ENCODE measurements at places on chromosomes 6 and 20.
A peak's percentile ranks its signal among the peaks of the same experiment; 100 is the strongest.

DNA sequence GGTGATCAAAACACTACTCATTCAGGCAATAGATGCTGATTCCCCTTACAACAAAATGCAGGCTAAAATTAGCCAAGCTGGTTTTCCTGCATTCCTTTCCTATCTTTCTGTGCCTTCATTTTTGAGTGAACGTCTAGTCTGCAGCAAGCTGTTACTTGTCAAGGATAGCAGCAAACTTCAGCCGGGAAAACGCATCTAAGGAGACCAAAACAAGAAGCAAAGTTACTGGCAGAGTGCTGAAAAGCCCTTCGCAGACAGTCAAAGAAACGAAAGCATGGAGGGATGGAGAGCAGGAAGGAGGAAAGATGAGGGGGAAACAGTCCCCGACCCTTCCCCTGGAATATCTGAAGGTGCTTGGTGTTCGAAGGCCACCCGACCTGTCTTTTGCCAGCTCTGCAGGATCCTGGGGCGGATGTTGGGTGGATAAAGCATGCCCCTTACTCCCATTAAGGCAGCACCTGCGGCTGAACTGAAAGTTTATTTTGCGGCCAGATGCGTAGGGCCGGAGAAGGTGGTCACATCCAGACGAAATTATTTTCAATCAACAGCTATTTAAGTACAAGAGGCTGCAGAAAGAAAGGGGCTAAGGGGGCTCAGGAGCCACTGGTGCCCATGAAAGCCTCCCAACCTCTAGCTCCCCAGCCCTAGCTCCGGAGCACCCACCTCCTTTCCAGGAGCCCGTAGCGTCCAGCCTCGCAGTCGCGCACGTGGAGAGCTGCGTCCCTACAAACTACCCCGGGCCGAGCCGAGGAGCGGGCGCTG is 538 bp downstream of the FERMT1 start:
- no peak for DNase-seq

DNA sequence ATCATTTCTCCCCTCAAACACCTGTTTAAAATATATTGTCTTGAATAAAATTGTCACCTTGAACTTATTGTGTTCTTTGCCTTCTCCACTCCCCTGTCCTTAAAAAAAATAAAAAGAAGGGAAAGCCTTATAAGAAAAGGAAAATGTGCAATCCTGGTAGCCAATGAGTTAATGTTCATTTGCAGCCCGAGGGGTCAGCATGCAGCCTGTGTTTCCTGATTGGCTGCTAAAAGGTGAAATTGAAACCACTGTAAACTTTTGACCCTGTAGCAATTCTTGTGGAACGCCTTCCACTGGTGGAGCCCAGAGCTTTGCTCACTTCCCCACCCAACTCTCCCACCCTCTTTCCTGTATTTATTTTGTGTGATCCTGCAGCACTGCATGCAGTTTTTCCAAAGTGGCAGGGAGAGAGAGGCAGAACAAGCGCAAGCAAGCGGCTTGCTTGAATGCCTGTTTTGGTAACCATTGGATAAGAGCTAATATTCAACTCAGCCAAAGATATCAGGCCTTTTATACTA is 74.9 kb downstream of the NCOA3 start:
- peak; percentile 45 for DNase-seq

GRCh38 chr6:150685860-150686259 is 86.2 kb downstream of the PLEKHG1 start:
- peak; percentile 54 for DNase-seq

- no peak for DNase-seq
Measured at GRCh38 chr6:44661221-44662008, 273.9 kb downstream of the CDC5L start.

GRCh38 chr6:2859185-2859700 is 17.6 kb upstream of the SERPINB1 start:
- DNase-seq: no peak

DNA sequence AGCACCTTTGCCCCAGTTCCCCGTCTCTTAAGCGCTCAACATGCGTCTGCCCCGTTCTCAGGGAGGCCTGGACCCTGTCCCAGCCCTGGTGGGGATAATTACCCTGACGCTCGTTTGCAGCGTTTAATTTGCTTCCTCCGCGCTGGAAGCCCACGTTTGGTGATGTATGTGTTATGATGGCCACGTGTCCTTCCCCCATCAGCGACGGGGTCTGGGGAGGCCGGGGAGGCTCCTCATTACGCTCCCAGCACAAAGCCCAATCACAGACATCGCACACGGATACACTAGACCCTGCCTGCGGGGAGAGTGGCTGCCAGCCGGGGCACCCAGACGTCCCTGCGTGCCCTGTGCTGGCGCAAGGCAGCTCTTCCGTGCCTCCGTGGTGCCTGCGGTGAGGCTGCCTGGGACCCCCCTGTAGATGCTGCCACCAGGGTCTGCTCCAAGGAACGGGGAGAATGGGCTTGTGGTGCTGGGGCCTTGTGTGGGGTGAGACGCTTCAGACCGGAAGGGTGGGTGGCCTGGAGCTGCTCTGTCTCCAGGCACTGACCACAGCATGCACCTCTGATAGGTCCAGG is 10.2 kb upstream of the CHRNA4 start:
- DNase-seq: no peak

GRCh38 chr6:75855052-75855451 is 106.0 kb downstream of the MYO6 start:
- DNase-seq: peak; percentile 60

GRCh38 chr20:41649489-41649888 is 31.3 kb upstream of the CHD6 start:
- DNase-seq: no peak

GRCh38 chr6:80174900-80175572 is 68.6 kb downstream of the BCKDHB start:
- DNase-seq: peak; percentile 14

- peak; percentile 47 for DNase-seq
Measured at GRCh38 chr6:82040405-82041221, 206.9 kb downstream of the IBTK start.

DNA sequence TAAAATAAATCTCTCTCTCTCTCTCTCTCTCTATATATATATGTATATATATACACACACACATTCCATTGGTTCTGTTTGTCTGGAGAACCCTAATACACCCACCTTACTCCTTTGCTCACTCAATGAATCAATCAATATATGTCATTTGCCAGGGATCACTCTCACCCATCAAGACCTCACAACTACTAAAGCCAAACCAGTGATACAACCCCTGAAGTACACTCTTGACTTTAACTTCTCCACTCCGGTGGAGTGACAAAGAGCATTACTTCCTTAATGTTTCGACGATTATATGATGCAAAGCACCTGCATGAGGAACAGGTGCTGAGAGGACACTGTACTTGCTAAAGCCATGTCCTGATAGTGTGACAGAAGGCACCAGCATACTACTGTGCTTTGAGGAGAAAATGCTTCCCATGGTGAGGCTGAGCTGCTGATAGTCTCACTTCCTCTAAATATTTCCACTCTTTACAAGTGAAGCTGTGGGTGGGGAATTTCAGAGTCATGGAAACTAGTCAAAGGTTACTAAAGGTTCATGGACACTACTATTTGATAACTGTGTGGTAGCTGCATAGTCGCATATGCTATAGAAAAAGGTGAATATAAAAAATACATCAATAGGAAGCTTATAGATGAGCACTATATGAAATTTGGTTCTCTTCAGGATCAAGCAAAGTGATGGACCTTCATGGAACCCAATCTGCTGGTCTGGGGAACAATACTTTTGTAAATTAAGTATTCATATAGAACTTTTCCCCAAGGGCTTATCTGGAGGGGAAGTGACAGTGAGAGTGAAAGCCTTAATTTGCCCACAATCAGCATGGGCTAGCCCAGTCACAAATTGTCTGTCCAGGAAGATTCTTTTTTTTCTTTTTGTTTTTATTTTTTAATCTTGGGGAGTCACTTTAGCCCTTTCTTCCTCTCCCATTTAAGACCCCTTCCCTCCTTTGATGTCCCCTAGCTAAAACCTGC is 141.9 kb upstream of the NEDD9 start:
- no peak for DNase-seq

- no peak for DNase-seq
Measured at GRCh38 chr6:125149256-125150144, 4.1 kb upstream of the TPD52L1 start.

DNA sequence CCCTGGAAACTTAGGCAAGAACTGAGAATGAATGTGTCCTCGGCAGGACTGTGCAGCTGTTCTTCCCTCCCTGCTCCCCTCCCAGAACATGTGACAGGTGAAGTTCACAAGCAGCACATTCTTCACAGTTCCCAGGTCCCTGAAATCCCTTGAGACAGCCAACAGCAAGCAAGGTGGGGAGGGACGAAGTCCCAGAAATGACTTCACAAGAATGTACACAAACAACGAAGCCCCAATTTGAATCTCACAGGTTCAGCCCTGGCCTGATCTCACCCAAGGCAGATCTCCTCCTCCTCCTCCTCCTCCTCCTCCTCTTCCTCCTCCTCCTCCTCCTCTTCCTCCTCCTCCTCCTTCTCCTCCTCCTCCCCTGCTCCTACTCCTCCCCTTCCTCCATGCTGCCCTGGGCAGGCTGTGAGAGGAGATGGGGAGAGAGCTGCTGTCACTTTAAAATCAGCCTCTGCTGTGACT is 32.4 kb downstream of the WRNIP1 start:
- DNase-seq: no peak
